ENCODE measurements at places on chromosomes 1 and 21. TPM values are rescaled to one million over a fixed set of nuclear protein-coding genes. Genes with fewer than 3 reads are reported as not detected.

DMRTA2 gene
- polyA plus RNA-seq: 0.07 TPM

CASP9 gene
- polyA plus RNA-seq: 34.1 TPM

PTPN14 gene
- 39.7 TPM for polyA plus RNA-seq

INAVA gene
- polyA plus RNA-seq: 41.0 TPM

DNA sequence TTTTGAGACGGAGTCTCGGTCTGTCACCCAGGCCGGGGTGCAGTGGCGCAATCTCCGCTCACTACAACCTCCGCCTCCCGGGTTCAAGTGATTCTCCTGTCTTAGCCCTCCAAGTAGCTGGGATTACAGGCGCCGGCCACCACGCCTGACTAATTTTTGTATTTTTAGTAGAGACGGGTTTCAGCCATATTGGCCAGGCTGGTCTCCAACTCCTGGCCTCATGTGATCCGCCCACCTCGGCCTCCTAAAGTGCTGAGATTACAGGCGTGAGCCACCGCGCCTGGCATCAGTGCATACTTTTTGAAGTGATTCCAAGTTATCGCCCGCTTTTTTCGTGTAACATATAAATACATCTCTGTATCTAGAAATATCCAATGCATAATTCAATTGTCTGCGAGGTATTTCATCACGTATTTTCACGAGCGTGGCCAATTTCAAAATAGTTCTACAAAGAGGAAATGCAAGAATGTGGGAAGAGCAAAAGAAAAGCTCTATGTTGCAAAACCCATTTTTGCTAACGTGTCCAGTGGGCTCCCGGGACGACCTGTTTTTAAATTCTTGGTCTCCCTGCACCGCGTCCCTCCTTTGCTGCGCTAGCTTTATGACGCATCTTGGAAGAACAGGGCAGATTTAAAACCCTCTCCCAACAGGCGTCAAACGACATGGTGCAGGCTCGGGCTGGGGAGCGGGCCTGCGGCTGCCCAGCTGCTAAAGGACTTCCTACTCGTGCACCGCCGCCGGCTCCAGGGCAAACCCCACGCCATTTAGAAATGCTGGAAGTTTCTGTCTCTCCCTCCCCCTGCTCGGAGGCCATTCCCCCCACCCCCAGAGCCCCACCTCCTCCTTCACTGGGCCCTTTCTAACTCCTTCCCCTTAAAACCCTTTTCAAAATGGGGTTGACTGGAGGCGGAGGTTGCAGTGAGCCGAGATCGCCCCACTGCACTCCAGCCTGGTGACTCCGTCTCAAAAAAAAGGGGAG, 923 bp upstream of the IFNGR2 start:
- no peak for DNase-seq

PCP4 gene
- 11.3 TPM for polyA plus RNA-seq

DNA sequence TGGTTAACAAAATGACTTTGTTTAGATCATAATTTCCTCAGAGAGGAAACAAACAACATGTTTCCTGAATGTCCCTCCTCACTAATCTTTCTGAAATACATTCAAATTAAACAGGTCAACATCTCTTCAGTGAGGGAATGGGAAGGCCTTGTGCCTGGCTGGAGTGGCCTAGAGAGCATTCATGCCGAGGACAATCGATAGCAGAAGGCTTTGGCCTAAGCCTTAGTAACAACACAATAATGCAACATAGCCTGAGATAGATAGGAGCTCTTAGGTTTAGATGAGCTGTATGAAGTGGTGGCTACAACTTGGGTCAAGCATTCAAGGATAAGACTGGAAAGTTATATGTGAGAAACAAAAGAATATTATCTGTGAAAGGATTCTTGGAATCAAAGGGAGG, 37.4 kb downstream of the ILDR2 start:
- DNase-seq: no peak

GRCh38 chr1:116972674-116973030, 28.9 kb upstream of the CD101 start:
- no peak for DNase-seq

- DNase-seq: no peak
Measured at GRCh38 chr21:35043549-35043948, 5.6 kb downstream of the RUNX1 start.

PLEKHN1 gene
- 0.20 TPM for polyA plus RNA-seq

DNA sequence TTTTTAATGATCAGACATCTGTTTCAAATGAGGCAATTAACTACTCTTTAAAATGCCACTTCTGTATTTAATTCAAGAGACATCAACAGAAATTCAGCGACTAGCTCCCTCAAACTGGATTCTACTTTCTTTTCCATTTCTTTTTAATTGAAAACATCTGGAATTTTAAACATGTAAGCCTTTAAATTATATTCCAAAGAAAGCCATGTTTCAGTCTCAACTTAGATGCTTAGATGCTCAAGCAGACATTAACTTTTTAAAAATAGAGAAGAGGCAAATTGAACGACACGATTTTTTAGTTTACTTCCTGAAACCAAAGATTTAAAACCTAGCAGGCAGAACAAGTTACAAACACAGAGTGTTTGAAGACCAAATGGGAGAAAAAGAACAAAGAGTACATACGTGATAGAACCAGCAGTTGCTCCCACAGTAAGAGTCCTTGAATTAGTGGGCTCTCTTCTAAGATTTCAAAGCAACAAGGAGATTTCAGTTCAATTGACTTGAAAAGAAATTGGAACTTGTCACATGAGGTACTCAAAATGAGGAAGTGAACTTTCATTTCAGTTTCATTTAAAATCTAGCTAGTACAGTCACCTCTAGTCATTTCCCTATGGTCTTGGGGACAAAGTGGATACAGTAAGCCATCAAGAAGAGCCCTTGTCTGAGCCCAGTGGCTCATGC, at the start of gene CTSS:
Gene CTSS (minus strand): TSS at position 483 of the 681 bp plus-strand sequence. CDS start 1,015 bp downstream, outside the sequence.
- no peak for DNase-seq

GRCh38 chr1:107590900-107591622, 373.9 kb downstream of the VAV3 start:
- DNase-seq: no peak

DNA sequence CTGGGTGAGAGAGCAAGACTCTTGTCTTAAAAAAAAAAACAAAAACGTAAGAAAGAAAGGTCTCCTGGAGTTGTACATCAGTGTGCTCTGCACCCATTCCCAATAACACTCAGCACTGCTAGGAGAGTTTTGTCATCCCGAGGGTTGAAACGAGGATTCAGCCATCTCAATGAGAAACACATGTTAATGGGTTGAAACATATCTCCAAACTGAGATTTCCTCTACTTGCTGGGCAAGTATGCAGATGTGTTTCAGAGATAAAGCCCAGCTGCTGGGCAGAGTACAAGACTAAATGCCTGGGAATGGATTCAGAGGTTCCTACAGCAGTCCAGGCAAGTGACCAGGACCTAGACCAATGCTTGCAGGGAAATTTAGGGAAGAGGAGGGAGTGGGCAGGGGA, 2.6 kb upstream of the MFN2 start:
- DNase-seq: no peak

RHCE gene
- 0.62 TPM for polyA plus RNA-seq

DNA sequence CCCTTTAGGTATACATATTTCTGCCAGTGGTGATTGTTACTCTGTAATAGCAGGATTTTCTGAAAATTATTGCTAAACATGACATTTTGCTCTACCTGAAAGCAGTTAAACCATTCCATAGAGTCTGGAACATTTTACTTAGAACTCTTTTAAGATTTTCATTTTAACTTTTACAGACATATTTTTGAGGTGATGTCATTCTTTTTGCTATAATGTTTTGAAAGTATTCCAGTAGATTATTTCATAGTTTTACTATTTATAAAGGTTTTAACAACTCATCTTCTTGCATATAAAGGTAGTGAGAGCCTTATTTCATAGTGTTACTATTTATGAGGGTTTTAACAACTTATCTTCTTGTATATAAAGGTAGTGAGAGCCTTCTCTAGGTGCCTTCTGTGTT, 42.9 kb downstream of the PTBP2 start:
- DNase-seq: no peak

DNA sequence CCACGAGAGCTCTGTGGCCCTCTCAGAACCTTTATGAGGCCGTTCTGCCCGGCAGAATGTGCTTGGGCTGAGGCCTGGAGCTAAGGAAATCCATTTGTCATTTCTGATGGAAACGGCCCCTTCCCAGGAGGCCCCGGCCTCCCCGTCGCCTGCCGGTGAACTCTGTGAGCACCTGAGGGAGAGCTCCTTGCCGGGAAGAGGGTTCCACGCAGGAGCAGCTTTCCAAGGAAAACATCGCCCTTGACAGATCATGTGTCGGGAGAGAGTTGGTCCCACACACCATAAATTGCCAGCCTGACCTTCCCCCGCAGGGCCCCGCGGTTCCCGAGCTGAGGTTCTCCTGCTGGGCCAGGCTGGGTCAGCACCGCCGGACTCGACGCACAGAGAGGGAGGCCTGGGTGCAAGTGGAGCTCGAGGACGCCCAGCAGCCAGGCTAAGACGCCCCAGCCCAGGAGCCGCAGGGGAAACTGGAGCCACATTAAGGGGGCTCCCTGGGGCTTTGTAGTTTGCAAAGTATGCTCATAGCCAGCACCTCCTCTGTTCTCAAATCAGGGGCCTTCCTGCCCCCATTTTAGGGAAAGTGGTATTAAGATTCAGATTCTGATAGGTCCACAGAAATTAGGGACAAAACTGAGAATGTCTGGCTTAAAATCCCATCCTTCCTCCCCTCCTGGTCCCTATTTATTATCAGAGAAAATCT, 239.5 kb downstream of the FOXD2 start:
- DNase-seq: no peak

RNU1-3 gene
- not detected for polyA plus RNA-seq

GRCh38 chr1:115409094-115410015, 71.3 kb upstream of the NGF start:
- DNase-seq: no peak

- DNase-seq: no peak
Measured at GRCh38 chr1:60615666-60616065, 466.7 kb upstream of the NFIA start.

DNA sequence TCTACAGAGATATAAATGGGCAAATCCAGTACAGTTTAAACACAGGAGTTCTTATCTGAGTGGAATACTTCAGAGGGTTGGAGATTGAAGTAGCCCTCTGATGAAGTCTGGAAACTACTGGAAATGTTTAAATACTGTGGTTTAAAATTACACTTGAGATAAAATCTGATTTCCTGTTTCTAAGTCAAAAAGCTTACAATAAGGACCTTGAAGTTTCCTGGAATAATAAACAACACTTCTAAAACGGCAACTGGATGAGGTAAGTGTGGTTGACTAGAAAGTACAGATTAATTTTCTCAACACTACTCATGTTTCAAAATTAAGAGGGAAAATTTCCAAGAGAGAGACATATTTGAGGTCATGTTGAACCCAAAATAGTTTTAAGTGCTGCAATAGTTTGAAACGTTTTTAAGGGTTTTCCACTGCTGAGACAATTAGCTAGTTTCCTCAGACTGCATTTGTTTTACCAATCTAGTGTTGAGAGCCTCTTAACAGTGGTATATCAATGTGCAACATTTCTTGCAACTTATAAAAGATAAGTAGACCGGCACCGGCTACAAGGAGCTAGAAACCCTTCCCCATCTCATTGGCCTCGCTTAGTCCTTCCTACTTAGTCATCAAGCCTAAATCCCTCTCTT, 27.4 kb downstream of the KCNA3 start:
- no peak for DNase-seq

DNA sequence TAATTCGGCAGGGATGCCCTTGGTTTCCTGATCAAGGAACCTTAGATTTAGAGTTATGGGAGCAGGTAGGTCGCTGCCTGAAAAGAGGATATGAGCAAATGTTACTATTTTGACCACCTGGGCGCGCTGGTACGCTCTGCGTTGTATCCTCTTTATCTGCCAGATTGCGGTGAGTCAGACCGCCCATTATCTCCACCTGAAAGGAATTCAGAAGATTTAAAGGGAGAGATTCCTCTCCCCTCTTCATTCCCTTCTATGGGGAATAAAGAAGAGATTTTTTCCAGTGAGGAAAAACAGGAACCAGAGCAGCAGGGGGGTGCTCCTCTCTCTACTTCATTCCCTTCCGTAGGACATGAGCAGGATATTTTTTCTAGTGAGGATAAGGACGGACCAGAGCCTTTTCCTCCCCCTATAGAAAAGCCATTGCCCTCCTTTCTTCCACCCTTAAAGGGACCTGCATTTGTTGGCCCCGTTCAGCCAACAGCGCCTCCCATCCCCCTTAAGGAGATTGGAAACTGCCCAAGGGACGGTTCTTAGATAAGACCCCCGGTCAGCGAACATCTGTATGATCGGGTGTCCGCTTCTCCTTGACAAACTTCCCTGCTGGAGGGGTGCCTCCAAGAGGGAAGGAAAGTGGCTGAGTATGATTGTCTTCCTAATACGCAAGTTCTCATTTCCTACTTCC, 34.1 kb downstream of the CLCA1 start:
- no peak for DNase-seq

DNA sequence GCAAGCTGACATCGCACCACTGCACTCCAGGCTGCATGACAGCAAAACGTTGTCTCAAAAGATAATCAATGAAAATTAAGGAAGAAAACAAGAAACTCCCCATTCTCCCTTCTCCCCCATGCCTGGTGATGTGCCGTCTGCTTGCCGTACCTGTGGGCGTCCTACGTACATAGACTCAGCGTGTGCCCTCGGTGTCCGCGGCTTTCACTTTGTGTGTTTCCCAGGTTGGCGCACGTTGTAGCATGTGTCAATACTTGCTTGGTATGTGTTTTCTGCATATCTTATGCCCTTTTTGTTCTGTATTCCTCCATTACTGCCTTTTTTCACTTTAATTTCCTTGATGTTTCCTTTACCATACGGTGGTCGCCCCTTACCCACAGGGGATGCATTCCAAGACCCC, 53.8 kb downstream of the PCNT start:
- DNase-seq: no peak

DNA sequence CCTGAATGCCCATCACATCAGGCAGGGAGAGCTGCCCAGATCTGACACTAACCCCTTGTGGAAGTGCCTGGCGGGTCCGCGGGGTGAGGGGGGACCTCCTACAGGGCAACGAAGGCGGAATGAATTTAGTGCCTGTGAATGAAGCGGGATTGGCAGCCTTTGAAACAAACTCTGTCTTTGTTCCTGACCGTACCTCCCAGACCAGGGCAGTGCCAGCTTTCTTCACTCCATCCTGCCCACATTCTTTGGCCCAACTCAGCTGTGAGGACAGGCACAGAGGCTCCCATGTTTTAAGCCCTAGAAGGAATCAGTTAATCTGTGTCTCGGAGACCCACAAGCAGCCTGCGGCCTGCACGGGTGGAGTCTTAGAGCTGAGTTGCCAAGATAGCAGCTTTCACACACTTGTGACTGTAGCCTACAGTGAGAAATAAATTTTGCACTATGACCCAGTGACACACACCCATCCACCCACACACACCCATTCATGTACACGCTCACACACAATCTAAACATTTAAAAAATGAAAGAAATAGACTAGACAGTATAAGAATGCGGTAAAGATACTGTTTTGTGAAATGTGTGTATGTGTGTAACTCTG, 60.1 kb upstream of the USP24 start:
- DNase-seq: no peak

MORC3 gene
- polyA plus RNA-seq: 45.7 TPM

CFAP45 gene
- 4.4 TPM for polyA plus RNA-seq

Data from renal cortex interstitium (tissue), 15 donors.